Right atrium auricular region (tissue), 2 donors: ENCODE measurements at places on chromosomes 5 and 9. TPM values are rescaled to one million over a fixed set of nuclear protein-coding genes. Genes with fewer than 3 reads are reported as not detected.
A peak's percentile ranks its signal among the peaks of the same experiment; 100 is the strongest.

DNA sequence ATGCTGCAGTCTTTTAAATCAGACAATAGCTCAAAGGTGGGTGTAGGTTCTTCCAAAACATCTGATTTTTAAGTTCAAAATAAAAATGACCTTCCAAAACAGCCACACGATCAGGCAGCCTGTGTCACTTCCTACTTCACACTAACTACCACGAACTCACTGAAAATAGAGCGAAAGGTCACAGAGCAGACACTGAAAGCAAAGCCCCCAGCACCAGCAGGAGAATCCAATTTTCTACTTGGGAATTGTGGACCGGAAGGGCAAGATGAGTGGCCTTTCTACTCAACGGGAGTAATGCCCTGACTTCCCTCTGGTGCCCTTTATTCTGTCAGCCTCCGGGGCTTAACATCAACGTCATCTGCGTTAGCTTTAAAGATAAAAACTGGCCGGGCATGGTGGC, 107.8 kb upstream of the FAM120A start:
- no peak overlapping the region for H3K4me3 ChIP-seq
- H3K27ac ChIP-seq = no peak overlapping the region
- H3K4me1 ChIP-seq = peaks cover 11% of the 10 kb centered on the region

- no peaks in the 10 kb centered on the region for H3K27me3 ChIP-seq
- DNase-seq = no peak
- no peaks in the 10 kb centered on the region for H3K4me1 ChIP-seq
- no peaks in the 10 kb centered on the region for H3K36me3 ChIP-seq
Observed at GRCh38 chr5:129617206-129617605, 130.7 kb upstream of the MINAR2 start.

DNA sequence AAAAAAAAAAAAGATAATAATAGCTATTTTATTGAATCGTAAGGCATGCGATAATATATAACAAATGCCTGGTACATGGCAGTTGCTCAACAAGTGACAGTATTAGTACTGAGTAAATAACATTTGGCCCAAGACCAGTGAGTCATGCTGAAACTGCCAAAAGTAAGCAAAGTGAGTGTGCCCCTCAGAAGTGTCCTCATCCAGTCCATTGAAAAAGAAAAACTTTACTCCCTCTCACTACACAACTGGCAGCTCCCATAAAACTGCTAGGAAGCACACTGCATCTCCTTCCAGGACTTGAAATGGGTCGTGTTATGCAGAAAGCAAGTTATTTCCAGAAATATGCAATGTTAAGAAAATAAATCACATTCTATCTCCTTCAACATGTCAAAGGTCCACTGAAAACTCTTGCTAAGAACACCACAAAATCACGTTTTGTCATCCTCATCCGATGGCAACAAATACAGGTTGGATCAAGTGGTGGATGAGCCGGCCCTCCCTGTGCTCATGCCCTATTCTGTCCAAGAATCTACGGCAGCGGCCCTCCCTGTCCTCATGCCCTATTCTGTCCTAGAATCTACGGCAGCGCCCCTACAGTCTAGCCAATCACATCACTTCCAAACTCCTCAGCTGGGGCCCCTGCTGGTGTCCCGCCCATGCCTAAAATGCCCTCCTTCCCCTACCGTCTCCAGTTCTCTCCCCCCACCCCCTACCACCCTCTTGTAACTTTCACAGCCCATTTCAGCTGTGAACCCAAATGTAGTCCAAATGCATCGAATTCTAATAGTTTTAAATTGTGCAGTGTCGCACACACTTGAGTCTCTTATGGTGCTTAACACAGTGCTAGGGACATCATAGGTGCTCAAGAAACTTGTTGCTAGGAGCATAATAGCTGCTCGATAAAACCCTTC, 12.5 kb downstream of the PTCH1 start:
- H3K27me3 ChIP-seq = no peaks in the 10 kb centered on the region
- peak overlapping the region; percentile 26 for H3K27ac ChIP-seq
- no peak for DNase-seq
- H3K36me3 ChIP-seq = no peaks in the 10 kb centered on the region
- no peak overlapping the region for H3K4me3 ChIP-seq

CATSPER3 gene
- total RNA-seq = 0.39 TPM

DNA sequence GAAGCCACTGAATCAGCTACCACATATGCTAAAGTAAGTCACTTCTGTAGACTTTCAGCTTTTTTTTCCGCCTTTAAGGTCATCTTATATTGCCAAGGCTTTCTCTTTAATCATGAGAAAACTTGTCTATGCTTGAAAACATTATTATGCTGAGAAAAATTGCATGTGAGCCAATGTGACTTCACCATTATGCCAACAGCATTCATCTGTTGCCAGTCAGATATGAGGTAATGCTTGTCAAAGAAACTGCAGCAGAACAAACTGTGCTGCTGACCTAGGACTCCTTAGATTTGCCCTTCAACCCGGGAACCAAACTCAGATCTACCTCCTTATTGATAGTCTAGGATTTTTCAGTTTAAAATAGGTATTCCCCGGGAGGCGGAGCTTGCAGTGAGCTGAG, 34.3 kb downstream of the SLC44A1 start:
- no peak for DNase-seq
- no peaks in the 10 kb centered on the region for H3K36me3 ChIP-seq
- no peak overlapping the region for H3K4me3 ChIP-seq
- H3K27me3 ChIP-seq = no peaks in the 10 kb centered on the region
- H3K4me1 ChIP-seq = no peaks in the 10 kb centered on the region
